Naive thymus-derived CD4-positive, alpha-beta T cell (primary cell): ENCODE measurements at places on chromosomes 5 and 9.

DNA sequence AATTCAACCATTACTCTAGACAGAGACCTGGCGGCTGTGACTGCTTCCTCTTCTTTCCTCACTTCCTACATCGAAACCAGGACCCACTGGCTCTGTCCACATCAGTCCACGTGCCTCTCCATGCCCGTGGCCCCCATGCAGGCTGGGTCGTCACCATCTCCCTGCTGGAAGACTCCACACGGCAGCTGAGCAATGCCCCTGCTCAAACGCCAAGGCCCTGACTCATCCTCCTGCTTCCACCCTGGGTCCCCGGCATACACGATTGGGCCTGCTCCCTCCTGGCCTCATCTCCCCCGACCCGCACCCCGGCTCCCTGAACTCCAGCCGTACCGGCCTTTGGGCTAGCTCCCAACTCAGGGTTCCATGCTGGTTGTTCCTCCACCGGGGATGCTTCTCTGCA, 67.2 kb upstream of the IER5L start:
- no peak for DNase-seq

DNA sequence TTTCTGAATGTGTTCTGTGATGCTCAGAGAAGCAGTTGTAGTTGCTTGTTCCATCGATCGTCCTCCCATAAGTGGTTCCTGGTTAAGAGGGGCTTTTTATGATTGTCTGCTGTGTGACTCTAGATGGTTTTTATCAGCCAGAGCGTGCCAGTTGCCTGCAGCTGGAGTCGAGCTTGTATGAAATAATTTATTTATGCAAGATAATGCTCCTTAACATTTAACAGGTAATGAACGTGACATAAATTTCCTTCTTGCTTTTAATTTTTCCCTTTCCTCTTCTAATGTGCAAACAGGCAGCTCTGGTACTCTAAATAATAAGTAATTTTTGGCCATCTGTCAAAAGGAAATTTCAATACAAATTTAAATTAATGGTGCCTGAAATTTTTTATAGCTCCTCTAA, 84.4 kb downstream of the TLE4 start:
- no peak for DNase-seq

GRCh38 chr5:127799293-127799905, 96.2 kb downstream of the CCDC192 start:
- no peak for DNase-seq

- DNase-seq: no peak
These were observed 655.2 kb downstream of the ANXA1 start for GRCh38 chr9:73806876-73807275.

GRCh38 chr9:99962680-99963261, 56.3 kb downstream of the STX17 start:
- no peak for DNase-seq

- no peak for DNase-seq
These were observed 15.2 kb downstream of the NEK6 start for GRCh38 chr9:124272979-124273378.

DNA sequence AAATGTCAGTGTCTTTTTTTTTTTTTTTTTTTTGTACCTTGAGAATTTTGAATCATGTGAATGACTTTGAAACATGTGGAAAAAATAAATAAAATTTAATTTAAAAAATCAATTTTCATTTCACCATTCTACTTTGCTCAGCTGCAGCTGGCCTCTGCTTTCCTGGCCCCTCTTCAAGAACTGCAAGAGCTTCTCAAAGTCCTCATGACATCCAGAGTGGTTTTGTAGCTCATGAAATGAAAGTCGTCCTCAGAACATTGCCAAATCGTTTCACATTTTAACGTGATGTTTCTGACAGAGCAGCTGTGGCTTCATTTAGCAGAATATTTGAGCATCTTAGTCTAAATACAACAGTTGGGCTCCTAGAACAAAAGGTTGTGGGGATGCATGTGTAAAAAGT, 47.9 kb upstream of the TMEM215 start:
- DNase-seq: no peak

- DNase-seq: no peak
These were observed 150.3 kb upstream of the TAS2R1 start for GRCh38 chr5:9780501-9780900.

GRCh38 chr5:116778032-116778431, 203.4 kb upstream of the SEMA6A start:
- no peak for DNase-seq

DNA sequence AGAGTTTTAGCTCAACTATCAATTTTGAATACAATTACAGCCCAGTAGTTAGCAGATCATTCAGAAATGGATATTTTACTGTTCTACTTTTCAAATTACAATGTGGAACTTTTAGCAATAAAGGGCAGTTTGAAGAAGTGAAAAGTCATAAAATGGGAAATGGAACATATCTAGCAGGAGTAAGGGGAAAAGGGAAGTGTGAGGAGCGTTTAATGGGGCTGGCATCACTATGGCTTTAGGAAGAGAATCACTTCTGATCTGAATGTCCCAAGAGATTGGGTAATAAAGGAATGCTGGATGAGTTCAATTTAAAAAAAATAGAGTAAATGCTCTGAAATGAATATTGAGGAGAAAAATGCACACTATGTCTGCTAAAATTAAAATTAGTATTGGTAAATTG, 77.4 kb downstream of the ATPSCKMT start:
- DNase-seq: no peak

DNA sequence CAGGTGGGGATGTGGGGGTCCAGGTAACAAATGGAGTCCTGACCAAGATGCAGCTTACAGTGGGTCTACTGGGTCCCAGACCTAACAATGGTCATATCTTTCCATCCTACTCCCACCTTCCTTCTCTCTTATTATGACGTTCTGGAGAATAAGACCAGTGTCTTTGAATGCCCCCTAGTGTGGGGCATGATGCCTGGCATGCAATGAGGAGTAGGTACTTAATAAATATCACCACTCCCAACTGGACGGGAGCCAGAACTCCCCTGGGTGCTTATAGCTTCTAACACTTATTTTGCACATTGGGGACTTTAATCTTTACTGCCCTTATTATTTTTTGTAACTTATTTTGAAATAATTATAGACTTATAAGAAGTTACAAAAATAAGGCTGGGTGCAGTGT, 98.2 kb downstream of the NDFIP1 start:
- DNase-seq: no peak
